ENCODE measurements at places on chromosomes 1 and 21.

- no peak for DNase-seq
Observed at GRCh38 chr21:44485254-44485793, 30.0 kb downstream of the LRRC3 start.

DNA sequence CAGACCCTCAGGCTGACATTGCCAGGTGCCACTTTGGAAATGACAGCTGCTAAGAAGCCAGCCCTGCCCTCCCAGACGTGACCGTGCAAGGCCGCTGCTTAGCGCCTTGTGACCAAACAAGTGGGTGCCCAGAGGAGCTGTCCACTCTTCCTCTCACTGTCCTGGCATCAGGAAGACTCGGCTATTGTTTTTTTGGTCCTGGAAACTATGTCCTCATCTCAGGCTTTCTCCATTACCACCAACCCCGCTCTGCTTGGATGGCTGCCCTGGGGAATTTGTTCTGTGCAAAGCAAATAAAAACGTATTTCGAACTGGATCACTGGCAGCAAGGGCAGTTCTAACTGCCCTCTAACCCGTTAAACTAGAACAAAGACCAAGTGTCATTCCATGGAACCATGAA, 13.7 kb upstream of the TENT5C start:
- no peak for DNase-seq

DNA sequence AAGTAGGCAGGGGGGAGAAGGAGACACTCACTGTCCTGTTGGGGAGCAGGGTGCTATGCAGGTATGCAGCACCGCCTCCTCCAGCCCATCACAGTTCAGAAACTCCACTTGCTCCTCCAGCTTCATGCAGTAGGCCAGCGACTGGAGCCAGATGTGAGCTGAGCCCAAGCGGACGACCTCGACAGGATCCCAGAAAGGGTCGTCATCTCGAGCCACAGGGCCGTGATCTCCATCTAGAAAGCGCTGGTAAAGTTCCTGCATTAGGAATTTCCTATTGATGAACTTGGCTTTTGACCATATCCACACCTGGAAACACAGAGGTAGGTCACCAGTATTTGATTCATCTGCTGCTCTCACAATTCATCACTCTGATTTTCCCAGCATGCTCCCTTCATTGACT, 56.1 kb downstream of the SCCPDH start:
- no peak for DNase-seq

GRCh38 chr1:64171246-64171645, 32.2 kb upstream of the UBE2U start:
- DNase-seq: no peak

GRCh38 chr21:38948377-38949069, 142.8 kb downstream of the ETS2 start:
- no peak for DNase-seq

DNA sequence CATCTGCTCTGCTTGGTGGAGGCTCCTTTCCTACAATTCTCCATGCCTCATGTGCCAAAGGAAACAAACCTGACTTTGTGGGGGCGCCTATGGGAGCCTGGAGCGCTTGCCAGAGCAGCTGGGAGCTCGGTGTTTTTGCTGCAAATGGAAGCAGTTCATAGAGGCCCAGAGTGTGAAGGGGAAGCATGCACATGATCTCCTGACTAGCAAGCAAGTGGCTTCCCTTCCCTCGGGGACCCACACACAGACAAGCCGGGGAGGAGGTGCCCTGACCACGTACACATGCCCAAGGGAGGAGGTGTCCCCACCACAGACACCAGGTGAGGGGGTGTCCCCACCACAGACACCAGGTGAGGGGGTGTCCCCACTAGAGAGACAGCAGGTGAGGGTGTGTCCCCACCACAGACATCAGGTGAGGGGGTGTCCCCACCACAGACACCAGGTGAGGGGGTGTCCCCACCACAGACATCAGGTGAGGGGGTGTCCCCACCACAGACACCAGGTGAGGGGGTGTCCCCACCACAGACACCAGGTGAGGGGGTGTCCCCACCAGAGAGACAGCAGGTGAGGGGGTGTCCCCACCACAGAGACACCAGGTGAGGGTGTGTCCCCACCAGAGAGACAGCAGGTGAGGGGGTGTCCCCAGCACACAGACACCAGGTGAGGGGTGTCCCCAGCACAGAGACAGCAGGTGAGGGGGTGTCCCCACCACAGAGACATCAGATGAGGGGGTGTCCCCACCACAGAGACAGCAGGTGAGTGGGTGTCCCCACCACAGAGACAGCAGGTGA, 106.8 kb downstream of the CRYAA start:
- DNase-seq: no peak

DNA sequence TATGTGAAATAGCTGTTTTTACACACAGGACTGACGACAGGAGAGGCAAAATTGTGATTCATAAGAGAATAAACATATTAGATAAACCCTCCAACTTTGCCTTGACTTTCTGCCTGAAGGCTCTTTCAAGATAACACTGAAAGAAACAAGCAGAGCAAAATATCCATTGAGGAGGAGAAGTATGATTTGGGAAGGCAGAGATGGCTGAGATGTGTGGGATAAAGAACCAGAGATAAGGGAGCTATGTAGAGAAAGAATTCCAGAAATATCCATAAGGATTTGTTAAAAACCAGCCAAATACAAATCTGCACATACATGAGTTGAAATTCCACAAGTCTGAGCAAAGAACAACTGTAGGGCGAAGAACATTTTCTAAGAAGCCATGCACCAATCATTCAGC, 1064.7 kb downstream of the PLA2G4A start:
- DNase-seq: no peak

DNA sequence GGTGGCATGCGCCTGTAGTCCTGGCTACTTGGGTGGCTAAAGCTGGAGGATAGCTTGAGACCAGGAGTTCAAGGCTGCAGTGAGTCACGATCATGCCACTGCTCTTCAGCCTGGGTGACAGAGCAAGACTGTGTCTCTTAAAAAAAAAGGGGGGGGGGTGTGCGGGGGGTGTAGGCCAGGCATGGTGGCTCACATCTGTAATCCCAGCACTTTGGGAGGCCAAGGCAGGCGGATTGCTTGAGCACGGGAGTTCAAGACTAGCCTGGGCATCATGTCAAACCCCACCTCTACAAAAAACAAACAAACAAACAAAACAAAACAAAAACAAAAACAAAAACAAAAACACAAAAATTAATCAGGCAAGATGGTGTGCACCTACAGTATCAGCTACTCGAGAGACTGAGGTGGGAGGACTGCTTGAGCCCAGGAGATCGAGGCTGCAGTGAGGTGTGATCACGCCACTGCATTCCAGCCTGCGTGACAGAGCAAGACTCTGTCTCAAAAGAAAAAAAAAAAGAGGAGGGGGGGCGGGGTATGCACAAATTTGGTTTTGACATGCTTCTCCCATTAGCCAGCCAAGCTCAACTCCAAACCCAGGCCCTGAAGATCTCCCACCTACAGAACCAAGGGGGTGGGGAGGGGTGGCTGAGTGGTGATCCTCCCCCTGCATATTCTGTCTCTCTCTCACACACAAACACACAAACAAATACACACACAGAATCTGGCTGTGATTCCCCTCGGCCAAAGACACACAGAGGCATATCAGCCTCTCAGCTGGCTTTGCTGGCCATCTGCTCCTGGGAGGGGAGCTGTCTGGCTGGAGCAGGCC, 3.1 kb downstream of the PTAFR start:
- DNase-seq: no peak

DNA sequence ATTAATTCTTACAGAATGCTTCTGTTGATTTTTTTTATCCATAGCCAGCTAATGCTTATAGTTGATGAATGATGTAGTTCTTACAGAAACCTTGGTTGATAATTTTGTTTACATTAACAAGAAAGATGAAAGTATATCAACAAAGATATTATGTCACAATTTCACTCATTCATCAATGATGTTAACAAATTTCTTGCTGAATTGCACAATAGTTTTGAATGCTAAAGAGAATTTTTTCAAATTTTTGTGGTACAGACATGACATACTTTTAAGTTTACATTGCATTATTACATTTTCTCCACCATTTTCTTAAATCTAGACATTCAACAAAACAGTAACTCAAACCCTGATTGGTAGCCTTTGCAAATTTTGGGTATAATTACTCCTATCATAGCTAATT, 236.3 kb downstream of the FOXD2 start:
- DNase-seq: no peak

- no peak for DNase-seq
Observed at GRCh38 chr21:31733551-31734149, 1.7 kb upstream of the SCAF4 start.

DNA sequence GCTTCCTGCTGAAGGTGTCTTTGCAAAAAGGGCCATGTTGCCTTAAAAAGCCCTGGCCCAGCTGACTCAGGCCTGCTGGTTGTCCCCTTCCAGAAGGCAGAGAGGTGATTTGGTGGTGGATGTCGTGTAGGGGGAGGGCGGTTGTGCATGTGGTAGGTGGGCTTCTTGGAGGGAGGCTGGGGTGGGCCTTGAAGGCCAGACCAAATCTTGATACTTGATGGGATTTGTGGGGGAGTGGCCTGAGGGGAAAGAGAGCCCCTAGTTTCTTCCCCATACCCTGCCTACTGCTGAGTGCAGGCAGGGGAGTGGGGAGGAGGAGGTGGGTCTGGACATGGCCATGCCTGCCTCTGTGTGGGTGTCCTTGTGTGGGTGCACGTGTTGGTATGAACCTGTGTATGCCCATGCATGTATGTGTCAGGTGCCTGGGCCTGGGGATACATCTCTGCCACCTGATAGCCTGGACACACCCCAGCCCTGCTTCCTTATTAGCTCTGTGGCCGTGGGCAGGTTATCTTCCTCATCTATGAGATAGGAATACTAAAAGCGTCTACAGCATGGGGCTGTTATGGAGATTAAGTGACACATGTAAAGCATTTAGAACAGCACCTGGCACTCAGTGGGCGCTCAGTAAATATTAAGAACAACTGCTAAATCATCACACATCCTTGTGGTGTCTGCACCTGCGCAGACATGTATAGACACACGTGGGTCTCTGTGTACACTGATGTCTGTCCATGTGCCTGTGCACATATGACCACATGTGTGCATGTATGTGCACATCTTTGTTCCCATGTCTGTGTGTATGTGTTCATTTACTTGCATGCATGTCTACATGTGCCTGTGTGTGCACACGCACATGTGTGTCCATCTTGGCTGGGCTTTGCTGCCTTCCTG, 17.0 kb downstream of the FAM151A start:
- no peak for DNase-seq

GRCh38 chr1:109543283-109543987, 3.8 kb downstream of the GPR61 start:
- no peak for DNase-seq

- DNase-seq: no peak
Observed at GRCh38 chr1:107824946-107825345, 140.0 kb downstream of the VAV3 start.

DNA sequence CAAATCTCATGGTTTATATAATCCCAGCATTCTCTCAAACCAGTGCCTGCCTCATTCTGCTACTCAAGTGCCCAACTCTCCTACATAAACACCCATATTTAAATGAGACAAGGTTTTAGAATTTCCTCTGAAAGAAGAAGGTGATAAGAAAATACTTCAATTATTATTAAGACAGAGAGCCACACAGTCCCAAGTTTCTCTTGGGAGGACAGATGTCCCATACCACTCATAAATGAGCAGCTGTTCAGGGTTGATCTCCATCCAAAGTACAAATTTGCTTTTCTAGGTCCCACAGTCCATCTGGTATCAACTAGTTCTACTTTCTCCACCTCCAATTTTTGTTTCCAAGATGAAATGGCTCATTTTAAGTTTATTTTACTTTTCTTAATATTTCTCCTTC, 11.3 kb downstream of the DCAF8 start:
- DNase-seq: no peak

DNA sequence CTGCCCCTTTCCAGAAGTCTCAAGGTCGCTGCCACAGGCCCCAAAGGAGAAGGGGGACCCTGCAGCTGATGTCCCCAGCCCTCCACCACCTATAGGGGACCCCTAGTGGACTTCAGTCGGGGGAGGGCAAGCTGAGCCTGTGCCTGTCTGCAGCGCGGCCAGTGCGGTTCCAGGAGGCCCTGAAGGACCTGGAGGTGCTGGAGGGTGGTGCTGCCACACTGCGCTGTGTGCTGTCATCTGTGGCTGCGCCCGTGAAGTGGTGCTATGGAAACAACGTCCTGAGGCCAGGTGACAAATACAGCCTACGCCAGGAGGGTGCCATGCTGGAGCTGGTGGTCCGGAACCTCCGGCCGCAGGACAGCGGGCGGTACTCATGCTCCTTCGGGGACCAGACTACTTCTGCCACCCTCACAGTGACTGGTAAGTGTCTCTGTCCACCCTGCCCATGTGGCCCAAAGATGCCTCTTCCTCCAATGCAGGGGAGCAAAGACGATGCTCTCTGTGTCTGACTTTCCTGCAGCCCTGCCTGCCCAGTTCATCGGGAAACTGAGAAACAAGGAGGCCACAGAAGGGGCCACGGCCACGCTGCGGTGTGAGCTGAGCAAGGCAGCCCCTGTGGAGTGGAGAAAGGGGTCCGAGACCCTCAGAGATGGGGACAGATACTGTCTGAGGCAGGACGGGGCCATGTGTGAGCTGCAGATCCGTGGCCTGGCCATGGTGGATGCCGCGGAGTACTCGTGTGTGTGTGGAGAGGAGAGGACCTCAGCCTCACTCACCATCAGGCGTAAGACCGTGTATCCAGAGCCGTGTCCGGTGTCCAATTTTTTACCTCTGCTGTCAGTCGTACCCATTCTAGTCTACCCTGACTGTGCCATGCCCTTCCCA, 79.9 kb downstream of the OBSCN start:
- no peak for DNase-seq

GRCh38 chr1:51354416-51354815, 24.1 kb upstream of the TTC39A start:
- no peak for DNase-seq

DNA sequence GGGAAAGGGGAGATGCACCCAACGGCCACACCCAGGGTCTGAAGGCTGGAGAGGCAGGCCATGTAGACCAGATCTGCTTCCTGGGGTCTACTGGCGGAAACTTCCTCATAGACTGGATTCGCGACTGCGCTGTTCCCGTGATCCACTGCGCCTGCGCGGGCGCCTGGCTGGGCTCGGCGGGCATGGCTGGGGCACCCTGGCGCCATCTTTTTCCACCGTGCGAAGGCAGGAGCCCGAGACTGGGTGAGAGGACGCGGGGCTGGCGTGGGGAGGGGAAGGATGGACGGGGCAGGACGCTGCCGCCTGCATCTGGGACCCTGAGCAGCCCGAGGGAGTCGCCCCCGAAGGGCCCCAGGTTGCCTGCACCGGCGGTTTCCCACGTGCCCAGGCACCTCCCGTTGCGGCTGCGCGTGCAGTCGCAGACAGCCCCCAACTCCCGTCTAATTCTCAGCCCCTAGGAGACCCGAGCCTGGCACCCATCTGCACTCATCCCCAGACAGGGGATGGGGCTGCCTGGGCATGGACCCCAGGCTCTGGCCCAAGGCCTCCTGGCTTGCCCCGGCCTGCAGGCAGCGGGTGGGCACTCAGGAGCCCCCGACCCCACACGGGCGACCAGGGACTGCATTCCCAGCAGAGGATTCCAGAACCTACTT, 12.4 kb upstream of the FAM3B start:
- no peak for DNase-seq
